LoVo (cell line): ENCODE measurements at places on chromosomes 6 and 20.

DNA sequence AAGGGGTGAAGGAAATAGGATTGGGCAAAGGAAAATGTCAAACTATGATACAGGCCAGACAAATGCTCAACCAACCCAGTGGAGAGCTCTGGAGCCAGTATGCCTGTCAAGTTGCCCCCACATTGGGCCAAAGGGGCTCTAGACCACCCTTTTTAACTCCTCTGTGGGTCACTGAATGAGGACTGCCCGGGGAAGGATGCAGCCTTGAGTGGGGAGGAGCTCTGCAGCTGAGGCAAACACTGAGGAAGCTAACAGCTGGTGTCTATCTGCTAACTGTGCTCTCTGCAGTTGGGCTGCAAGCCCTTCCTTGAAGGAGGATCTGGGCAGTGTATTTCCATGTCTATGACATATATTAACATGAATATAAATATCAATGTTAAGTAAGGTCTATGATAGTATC is 98.4 kb upstream of the PRSS16 start:
- DNase-seq = no peak

DNA sequence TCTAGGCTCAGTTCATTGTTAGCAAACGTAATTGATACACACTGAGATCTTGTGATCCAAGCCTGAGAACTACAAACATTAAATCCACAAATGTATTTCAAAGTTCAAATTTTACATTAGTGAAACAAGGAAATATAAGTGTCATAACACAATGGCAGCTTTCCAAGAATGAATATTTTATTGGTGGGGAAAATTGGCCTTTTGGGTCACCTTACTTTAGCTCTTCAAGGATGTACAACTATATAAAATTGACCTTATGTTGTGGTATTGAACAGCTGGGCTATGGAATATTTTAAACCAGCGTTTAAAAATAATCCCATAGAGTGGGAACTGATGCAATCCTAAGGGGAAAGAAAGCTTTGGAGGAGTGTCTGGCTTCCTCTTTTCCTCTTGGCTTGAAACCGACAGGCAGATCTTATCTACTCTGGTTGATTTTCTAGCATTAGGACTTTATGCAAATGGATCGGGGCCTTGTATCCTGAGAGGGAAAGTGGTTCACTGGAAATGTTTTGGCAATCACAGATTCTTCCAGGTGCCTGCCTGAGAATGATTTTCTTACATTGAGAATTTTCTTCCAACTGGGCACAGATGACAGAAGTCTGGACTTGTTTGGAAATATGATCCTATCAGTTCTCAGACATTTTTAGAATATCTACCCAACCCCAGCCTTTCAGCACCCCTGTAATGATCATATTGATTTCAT is 184.8 kb upstream of the ECI2 start:
- DNase-seq = peak; percentile 57

DNA sequence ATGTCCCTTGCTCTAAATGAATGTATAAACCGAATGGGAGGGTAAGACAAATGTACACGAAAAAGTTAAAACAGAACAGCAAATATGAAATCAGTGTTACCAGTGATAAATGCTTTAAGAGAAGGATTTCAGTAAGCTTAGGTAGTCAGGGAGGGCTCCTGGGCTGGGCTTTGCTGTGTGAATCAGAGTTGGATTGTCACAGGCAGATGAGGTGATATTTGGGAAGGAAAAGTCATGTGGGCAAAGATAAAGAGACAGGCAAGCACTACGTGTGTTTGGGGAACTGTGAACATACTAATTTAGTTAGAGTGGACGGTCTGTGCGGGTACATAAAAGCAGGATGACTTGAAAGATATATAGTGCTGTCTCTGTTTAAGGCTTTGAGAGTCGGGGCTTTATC is 114.8 kb downstream of the CRYBG1 start:
- no peak for DNase-seq

GRCh38 chr6:116278854-116279231 is 887 bp downstream of the TSPYL1 start:
- DNase-seq = no peak

- no peak for DNase-seq
Observed at GRCh38 chr6:466564-466963, 75.0 kb downstream of the IRF4 start.

DNA sequence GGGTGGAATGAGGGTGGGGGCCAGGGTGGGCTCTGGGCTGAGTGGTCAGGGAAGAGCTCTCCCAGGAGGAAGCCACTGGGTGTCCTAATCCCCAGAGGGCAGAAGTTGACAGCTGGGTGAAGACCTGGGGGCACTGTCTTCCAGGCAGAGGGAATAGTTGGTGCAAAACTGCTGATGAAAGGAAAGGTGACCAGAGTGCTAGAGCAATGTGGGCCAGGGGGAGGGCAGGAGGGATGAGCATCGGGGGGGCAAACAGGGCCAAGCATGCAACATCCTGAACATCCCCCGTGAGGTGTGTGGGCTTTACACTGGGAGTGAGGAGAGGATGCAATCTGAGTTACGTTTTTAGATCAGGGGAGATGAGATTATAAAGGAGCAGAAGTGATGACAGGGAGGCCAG is 97.8 kb downstream of the NOL4L start:
- DNase-seq = no peak

DNA sequence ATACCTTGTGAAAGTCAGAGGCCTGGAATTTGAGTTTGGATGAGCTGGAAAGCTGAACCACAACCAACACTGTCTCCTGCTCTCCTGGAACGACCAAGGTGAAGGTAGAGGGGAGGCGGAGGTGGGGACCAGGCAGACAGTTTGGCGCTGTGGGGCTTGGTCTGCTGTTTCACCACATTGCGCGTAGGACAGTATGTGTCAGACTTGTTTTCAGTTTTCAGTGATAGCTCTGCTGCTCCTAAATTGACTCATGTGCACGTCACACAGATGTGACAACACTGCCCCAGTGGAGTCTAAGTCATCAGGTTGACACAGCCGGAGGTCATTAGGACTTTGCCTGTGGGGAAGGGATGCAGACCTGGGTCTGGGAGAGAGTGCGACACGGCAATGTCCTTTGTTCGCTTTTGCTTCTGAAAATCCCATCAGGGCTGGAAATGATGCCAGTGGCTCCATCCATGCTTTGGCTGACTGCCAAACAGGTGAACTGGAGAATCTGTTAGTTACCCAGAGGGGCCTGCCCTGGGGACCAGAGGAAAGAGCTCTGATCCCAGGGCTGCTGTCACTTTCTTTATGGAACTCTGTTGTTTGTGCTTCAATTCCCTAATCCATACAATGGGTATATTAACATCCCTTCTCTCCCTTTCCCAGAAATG is 255.5 kb downstream of the CDC5L start:
- DNase-seq = peak; percentile 18

GRCh38 chr20:3786126-3786484 is 435 bp downstream of the CENPB start:
- DNase-seq = peak; percentile 47

- DNase-seq = no peak
Observed at GRCh38 chr20:61328911-61329558, 77.0 kb downstream of the CDH4 start.

- no peak for DNase-seq
Observed at GRCh38 chr6:21726676-21727075, 133.1 kb downstream of the SOX4 start.

GRCh38 chr6:166584155-166584554 is 2.3 kb downstream of the RAMACL start:
- DNase-seq = no peak

DNA sequence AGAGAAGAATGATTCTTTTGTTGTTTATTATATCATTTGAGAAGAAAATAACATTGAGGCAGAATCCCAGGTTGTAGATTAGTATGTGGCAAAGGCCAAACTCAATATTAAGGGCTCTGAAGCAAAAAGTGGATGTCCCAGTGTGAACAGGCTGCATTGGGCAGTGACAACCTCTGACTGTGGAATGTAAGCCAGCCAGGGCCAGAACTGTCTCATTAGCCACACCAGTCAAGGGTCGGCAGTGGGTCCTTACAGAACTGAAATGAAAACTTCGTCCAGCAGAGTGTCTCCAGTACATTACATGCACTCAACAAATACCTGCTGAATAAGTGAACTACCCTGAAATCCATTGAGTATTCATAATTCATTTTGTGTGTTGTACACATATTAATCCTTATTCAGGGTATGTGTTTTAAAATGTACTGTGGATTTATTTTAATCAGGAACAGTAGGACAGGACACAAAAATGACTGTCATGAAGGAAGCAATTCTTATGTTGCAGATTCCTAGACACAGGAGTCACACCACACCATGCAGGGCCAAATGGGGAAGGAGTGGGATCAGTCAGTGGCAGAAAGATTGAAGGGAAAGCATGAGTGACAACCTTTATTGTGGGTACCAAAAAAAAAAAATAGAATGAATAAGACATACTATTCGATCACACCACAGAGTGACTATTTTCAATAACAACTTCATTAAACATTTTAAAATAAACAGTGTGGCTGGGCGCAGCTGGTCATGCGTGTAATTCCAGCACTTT is 64.9 kb upstream of the UTRN start:
- no peak for DNase-seq

DNA sequence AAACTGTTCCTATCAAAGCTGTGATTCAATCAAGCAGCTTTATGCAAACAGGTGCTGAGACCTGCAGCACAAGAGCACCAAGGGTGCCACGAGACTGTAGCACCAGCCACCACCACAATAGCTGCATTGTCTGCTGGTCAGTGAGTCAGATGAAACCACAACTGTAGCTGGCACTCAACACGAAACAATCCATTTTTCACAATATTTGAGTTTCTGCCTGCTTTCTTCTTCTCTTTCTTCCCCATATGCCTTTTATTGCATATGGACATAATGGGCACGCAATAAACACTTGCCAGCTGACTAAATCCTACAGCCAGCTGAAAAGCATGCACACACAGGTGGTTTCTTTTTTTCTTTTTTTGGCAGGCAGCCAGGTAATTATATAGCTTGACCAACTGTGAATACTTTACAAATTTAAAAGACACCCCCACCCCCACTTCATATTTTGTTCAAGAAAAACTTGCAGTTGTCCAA is 16.6 kb downstream of the SLC2A12 start:
- DNase-seq = peak; percentile 63
